Dermis blood vessel endothelial cell (primary cell): ENCODE measurements at places on chromosomes 11 and 22.

DNA sequence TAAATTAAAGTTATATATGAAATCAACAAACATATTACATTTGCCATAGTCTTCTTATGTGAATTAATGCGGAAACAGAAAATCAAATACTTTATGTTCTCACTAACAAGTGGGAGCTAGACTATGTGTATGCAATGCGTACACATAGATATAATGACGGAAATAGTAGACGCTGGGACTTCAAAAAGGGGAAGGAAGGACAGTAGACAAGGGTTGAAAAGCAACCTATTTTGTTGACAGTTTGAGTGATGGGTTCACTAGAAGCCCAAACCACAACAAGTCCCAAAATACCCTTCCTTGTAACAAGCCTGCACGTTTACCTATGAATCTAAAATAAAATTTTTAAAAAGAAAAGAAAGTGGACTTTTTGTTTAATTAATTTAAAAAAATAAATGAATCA lies 430.8 kb upstream of the CNTN5 start:
- DNase-seq = no peak

DNA sequence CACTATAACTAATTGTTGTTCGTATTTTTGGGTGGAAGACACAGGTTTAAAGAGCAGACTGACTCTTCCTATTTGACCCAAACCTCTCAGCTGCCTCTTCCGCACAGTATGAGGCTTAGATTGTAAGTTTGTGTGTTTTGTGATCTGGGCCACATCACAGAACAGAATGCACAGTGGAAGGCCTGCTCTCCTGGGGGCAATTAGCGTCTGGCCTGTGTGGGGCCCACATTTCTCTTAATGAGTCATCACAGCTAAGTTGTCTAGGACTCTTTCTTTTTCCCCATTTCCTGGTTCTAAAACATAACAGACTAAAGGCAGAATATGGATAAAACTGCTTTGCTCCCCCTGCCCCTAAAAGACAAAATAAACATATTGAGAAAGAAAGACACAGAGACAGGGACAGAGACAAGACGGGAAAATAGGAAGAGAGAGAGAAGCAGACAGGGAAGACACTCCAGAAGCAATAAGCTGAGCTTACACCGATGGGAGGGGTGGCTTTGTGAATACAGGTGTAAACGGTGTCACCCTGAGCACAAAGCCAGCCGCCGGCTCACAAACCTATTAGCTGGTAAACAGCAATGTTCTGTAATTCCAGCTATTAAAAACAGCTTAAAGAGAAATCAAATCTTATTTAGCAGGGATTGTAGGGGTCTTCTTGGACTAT lies 127.4 kb upstream of the OPCML start:
- no peak for DNase-seq

- peak; percentile 92 for DNase-seq
Observed at GRCh38 chr11:123473941-123474677, 44.0 kb downstream of the GRAMD1B start.

GRCh38 chr11:85723088-85723487 lies 37.1 kb upstream of the CCDC89 start:
- no peak for DNase-seq

DNA sequence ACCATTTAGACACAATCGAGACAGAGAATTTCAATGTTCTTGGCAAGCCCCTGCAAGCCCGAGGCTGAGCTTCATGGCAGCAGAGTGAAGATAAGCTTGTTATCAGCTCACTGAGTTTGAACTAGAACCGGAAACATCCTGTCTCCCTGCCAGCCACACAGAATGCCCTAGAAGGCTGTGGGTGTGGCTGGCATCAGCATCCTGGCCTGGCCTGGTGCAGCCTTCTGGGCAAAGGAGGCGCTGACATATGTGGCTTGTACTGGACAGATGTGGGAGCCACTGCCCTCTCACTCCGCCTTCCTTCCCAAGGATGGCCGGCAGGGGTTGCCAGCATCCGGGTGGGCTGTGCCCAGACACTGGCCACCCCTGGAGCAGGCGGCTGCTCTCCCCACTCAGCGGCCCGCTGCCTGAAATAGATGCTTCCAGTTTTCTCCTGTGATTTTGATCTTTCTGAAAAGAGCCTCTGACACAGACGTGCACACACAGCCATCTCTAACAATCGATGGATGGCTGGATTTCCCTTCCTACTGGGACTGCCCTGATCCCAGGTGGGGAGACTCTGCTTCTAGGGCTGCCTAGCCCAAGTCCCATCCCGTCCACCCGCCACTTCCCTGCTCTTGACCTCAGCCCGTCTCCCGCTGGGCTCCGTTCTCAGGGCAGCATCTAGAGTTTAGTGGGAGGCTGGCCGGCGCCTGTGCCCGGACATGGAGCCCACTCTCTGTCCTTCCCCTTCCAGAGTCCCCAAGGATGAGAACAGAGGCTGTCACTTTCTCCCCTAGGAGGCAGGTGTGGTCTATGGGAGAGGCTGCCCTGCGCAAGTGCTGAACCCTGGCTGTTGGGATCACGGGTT lies 149.7 kb downstream of the CTTN start:
- DNase-seq = no peak

DNA sequence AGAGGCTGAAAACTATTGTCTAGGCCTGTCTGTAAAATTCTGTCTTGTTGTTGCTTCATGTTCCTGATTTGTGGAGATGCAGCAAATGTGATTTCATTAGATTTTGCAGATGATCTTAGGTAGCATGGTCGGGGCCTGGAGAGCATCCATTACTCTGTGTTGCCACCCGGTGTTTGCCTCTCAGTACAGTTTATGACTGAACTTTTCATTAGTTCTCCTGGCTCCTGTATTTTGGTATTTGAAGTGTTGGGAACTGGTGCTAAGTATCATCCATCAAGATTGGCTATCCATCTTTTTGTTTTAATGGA lies 7.7 kb downstream of the YWHAH start:
- peak; percentile 19 for DNase-seq

DNA sequence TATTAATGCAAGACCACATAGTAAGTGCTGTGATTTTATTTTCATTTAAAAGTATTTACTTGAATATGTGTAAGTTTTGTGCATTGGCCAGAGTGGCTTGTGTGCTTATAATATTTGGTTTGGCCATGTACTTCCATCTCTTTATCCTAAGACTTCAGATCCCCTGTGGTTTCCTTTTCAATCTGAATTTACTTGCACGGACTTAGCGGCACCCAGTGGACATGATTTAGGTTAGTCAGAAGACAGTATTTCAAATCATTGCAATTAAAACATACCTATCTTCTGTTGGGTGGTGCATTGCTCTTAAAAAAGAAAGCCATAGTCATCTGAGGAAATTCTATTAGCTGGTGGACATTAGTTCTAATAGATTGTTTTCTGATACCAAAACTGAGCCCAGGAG lies 30.7 kb downstream of the PIWIL4 start:
- DNase-seq = no peak

GRCh38 chr11:66072081-66072480 lies 2.0 kb downstream of the PACS1 start:
- no peak for DNase-seq

- DNase-seq = peak; percentile 85
Observed at GRCh38 chr11:69298267-69299022, 4.5 kb downstream of the MYEOV start.
